Activated CD4-positive, alpha-beta T cell treated with anti-CD3 and anti-CD28 coated beads for 36 hours (primary cell): ENCODE measurements at places on chromosomes 1 and 21.

GRCh38 chr21:34968414-34969333 is 80.4 kb downstream of the RUNX1 start:
- DNase-seq = peak; percentile 78

- DNase-seq = no peak
These were observed 4.9 kb upstream of the OTUD3 start for GRCh38 chr1:19877181-19877750.

- DNase-seq = no peak
These were observed 19.4 kb downstream of the RHBG start for GRCh38 chr1:156388174-156389137.

- peak; percentile 88 for DNase-seq
These were observed 1.7 kb downstream of the PLEKHG5 start for GRCh38 chr1:6489799-6490180.

- DNase-seq = no peak
These were observed 14.0 kb upstream of the PAQR7 start for GRCh38 chr1:25889470-25889869.

DNA sequence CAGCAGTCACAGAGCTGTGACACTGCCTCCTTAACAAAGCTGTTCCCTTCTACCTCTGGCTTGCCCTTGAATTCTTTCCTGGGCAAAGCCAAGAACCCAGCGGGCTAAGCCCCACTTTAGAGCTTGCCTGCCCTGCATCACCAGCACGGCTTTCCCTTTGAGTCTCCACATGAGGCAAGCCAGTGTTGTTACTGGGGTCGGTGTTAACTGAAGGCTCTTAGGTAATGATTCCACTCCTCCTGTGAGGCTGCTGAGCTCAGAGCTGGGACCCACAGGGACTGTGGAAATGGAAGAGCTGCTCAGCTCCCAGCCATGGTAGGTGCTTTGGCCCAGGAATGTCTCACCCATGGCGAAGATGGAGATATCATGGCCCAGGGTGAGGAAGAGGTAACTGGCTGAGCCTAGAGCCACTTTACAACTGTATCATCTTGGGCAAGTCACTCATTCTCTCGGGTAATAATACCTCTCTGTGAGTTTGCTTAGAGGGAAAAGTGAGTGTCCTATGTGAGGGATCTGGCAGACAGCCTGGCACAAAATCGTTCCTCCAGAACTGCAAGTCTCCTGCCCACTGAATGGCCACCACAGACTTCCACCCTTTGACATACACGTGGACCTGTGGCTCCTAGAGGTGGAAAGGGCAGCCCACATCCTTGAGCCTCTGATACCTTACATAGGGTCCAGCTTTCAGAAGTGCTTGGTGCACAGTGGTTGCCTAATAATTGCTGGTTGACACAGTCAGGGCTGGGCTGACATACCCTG is 654.1 kb downstream of the PTPRU start:
- no peak for DNase-seq

GRCh38 chr1:78370779-78371482 is 119.8 kb upstream of the PTGFR start:
- no peak for DNase-seq

DNA sequence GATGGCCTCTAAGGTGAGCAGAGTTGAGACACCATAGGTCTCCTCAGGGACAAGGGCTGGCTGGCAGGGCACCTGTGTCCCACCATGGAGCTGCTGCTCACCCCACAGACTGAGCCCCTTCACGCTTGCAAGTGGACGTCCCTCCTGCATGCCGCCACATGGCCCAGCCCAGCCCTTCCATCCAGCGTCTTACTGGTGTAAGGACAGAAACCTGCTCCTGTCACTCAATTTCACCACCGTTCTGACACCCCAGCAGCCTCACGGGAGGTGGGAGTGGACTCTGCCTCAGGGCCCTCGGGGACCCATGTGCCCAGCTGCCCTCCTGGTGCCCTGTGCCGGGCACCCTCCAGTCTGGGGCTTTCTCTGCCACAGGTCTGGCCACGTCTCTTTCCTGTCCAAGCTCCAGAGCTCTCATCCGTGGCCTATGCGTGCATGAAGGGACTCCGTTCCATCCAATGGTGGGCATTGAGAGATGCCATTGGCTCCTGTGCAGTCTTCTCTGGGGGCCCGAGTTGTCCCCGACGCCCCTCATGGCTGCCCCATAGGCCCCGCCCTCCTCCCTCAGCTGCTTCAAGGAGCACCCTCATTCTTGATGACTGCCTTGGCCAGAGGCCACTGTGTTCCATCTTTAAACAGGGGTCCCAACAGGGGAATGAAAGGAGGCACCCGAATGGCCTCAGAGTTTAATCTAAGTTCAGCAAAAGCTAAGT is 42.6 kb upstream of the COL6A1 start:
- no peak for DNase-seq

DNA sequence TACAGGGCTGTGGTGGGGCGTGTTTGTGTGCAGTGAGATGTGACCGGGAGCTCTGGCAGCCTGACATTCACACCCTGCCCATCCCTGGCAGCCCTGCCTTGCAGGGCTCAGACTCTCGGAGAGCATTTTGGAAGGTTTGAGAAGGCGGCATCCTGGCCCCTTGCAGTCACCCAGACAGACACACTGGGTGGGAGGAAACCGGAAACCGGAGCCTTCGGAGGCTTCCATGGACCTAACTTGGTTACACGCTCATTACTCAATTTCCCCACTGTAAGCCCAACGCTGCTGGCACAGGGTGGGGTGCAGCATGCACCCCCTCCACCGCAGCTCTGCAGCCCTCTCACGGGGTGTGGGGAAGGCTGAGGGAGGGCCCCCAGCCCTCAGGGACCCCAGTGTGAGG is 22.2 kb upstream of the RSPO1 start:
- DNase-seq = no peak

DNA sequence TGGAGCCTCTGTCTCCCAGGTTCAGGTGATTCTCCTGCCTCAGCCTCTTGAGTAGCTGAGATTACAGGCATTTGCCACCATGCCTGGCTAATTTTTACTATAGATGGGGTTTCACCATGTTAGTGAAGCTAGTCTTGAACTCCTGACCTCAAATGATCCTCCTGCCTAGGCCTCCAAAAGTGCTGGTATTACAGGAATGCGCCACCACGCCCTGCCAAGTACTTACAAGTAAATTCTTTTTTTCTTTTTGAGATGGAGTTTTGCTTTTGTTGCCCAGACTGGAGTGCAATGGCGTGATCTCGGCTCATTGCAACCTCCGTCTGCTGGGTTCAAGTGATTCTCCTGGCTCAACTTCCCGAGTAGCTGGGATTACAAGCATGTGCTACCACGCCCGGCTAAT is 42.5 kb downstream of the RPRD2 start:
- no peak for DNase-seq

GRCh38 chr1:217027403-217028080 is 304.3 kb upstream of the ESRRG start:
- no peak for DNase-seq

DNA sequence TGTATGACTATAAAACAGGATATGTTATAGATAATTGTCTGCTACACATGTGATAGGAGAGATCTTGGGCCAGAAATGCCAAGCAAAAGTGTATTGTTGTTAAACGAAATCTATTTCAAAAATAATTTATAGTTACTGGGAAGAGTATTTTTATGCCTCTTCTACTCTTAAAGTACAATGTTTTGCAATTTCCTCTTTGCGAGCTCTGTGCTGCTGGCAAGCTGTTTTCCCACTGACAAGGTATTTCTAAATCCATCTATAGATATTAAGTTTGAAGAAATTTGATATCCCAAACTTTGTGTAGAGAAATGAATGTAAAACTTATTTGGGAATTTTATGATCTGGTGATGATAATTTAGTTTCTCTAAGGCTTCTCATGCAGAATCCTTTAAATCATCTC is 63.3 kb upstream of the PTGFR start:
- DNase-seq = no peak
